ENCODE measurements at places on chromosomes 4 and X.

DNA sequence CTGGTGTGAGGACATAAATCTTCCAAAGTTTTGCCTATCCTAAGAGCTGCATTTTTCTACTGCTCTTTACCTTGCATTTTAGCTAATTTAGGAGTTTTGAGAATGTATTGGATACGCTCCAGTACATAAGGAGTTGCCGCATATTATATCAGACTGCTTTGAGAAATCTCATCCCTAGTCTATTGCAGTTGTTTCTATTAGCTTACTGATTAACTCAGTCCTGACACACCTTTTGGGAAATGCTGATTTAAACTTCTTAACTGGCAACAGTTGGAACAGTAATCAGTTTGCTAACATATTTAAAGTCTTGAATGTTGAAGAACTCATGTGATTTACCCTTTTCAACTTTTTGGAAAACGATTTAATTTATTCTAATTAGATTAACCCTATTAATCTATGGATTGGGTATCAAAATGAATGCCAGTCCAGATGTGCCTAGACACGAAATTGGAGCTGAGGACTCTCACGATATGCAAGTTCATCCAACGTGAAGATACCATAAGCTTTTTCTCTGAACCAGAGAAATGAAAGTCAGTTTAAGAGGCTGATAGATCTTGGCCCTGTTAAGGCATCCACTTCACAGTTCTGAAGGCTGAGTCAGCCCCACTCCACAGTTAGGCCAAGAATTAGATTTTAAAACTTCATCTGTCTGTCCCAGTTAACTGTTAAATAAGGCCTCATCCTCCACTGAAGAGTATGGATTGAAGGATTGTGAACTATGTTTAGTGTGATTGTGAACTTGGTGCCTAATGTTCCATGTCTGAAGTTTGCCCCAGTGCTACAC, 90.0 kb downstream of the MAOA start:
- DNase-seq, result no peak

DNA sequence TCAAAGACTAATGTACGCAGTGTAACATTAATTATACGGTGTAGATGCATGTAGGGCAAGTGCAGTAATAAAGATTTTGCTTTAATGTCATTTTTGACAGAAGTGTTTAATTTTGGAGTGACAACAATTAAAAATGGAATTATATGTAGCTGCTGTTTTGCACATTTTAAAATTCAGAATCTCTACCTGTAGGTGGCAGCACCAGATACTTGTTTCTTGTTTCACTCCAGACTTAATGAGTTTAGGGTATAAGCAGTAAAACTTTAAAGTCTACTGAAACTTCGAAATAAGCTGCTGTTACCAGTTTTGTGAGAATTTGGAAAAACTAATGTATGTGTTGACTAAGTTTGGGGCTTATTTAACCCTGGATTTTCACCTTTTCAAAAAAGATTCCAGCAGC, 144.9 kb downstream of the POLA1 start:
- DNase-seq, result no peak

- DNase-seq, result no peak
Measured at GRCh38 chrX:7272346-7272745, 124.4 kb upstream of the PUDP start.

DNA sequence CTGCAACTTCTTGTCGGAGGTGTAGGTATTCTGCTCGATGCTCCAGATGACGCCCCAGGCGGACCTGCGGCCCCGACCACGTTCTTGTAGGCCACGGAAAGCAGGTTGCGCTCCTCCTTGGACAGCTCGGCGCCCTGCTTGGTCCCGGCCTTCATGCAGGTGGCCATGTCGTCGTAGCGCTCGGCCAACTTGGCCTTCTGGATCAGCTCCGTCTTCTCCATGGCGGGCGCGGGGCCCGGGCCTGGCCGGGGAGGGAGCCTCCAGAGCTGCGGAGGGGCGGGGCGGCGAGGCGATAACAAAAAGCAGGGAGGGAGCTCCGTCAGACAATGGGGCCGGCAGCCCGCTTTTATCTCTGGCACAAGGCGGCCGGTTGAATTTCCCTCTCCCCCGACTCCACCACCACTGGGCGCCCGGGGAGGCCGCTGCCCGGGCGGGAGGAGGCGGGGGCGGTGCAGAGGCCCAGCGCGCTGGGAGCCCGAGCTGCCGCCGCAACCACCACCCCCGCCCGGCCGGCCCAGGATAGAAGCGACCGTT, 28.3 kb upstream of the DRP2 start:
- no peak for DNase-seq

DNA sequence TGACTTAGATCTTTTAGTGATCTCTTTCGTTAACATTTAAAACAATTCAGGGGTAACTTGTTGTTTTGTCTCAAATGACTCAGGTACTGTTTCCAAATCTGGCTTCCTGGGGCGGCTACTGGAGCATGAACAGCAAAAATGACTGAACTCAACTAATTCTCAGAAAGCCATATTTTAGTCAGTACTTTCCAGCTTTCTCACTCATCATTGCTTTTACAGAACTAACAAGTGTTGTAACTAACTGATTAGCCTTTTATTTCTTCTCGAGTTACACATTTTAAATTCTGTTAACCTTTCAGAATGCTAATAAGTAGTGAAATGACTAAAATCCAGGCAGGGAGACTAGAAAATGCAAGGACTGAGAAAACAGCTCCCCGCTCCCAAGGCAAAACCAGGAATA, 55.3 kb downstream of the JADE3 start:
- DNase-seq, result no peak

Measured in suprapubic skin (tissue), 4 donors.